ENCODE measurements at places on chromosomes 13 and 19.

DNA sequence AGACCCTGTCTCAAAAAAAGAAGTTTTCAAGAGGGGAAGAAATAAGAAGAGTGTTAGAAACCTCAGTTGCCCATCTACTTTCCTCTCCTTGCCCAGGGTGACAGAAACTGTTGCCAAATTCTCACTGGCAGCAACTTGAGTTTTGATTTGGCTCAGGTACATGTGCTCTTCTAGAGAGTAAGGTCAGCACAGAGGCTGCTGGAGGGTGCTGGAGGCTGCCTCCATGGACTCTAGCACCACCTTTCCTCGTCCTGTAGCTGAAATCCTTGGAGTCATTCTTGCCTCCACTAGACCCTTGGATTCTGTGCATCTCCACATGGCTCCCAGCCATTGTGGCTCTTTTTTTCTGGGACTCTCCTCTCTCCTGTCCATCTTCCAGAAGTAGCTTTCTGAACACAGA, 149.1 kb downstream of the TM9SF2 start:
- no peak for DNase-seq

- DNase-seq = peak; percentile 61
These were observed at the start of gene IL27RA for GRCh38 chr19:14031719-14032480. TSS of gene IL27RA (plus strand) at chr19:14031762. CDS start at chr19:14031873, 111 bp downstream.

DNA sequence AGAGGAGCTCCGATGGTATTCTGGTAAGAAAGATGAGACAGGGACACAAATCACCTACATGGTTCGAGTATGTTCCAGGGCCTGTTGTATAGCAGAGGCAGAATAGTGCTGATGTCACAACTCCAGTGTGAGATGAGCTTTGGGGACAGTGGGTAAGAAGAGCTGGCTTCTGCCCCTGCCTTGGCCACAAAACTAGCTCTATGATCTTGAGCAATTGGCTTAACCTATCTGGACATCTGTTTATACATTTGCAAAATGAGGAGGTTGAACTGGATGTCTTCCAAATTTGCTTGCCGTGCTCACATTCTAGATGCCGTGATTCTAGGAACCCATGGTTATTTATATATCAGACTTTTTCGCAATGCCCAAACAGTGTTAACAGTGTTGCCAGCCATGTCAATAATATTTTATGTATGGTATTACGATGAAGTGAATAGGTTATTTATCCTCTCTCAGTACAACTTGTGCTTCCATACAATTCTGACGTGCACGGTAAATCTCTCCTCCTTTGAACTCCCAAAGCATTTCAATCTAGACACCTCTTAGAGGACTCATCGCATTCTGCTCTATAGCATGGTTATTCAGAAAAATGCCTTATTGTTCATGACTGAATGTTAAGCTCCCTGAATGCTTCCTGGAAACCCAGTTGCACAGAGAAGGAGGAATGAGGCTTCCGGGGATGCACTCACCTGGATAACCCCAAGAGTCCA, 316.0 kb downstream of the FOXO1 start:
- DNase-seq = no peak

GRCh38 chr13:28268800-28269223, 130.5 kb downstream of the PAN3 start:
- no peak for DNase-seq

- no peak for DNase-seq
These were observed 123.1 kb downstream of the RBM26 start for GRCh38 chr13:79282976-79283375.

GRCh38 chr13:103852036-103852435, 785.8 kb upstream of the SLC10A2 start:
- no peak for DNase-seq

DNA sequence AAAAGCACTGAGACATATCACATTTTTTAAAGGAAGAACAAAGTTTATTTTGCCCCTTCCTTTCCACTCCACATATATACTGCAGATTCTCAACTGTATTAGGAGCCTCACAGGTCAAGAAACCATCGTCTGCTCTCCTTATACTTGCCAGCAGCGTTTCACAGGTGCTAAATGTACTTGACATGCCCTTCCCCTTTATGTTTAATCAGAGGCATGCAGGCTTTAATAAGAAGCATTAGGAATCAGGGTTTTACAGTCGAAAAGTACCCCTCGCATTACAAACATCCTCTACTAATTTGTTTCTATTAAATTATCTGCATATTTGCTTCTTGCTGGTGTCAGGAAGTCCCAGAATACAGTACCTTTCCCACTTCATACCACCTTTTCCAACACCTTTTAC, 3.7 kb upstream of the RAP2A start:
- DNase-seq = no peak
